ENCODE measurements at places on chromosomes 7 and 10.

GRCh38 chr10:3625959-3626751 is 158.9 kb downstream of the KLF6 start:
- no peak for DNase-seq

- DNase-seq, result no peak
Measured at GRCh38 chr10:88423732-88424131, 159.4 kb downstream of the RNLS start.

DNA sequence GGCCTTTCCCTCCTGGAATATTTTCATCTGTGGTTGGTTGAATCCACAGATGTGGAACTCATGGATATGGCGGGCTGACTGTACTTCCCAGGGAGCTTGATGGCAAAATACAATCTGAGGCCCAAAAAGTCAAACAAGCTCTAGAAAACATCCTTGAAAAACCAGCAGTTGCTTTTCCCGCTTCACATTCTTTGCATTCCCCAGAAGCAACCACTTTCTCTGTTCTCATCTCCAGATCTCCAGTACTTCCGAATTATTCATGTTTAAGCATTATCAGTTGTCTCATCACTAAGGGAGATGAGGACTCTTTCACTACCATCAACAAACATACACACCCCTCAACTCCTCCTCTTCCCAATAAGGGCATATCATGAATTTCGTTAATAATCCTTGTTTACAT is 55.3 kb downstream of the KIF5B start:
- DNase-seq, result no peak

DNA sequence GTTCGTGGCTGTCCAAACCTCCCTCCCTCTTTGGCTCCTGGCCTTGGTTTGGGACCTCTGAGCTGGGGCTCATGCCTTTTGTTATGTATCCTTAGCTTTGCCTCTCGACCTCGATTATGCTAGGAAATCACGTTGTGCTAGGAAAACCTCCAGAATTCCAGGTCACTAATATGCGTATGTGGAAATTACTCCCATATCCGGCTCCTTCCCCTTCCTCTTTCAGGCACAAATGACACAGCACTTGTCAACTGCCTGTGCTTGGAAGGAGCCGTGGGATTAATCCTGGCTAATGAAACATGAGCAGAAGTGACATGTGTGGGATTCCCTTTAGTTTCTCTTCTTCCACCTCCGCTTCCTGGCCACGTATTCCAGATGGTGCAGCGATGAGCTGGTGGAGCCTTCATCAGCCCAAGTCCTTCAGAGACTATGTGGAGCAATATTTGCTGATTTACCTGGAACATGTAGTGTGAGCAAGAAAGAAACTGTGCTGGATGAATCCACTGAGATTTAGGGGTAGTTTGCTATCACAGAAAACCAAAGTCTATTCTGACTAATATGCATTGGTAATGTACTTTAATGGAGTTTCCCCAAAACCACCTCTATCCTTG is 149.2 kb downstream of the REEP3 start:
- DNase-seq, result no peak

- DNase-seq, result no peak
Measured at GRCh38 chr7:97166308-97166707, 48.8 kb downstream of the SDHAF3 start.

GRCh38 chr10:116168329-116168728 is 104.7 kb downstream of the GFRA1 start:
- DNase-seq, result no peak

DNA sequence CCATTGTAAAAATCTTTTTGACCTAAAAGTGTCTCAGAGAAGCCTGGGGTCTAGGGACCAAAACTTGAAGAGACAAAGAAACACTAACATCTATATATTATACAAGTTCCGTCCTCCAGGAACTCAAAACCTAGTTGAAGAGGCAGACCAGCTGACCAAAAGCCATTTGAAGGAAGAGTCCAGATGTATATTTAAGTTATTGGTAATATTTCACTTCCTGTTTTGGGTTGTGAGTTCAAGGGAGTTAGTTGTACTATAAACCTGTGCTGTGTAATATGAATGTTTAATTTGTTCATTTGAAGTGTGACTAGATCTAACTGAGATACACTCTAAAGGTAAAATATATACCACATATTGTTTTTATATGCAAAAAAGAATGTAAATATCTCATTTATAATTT is 45.0 kb downstream of the CDK1 start:
- no peak for DNase-seq

GRCh38 chr10:101780818-101781654 is 2.2 kb downstream of the NPM3 start:
- DNase-seq, result no peak

DNA sequence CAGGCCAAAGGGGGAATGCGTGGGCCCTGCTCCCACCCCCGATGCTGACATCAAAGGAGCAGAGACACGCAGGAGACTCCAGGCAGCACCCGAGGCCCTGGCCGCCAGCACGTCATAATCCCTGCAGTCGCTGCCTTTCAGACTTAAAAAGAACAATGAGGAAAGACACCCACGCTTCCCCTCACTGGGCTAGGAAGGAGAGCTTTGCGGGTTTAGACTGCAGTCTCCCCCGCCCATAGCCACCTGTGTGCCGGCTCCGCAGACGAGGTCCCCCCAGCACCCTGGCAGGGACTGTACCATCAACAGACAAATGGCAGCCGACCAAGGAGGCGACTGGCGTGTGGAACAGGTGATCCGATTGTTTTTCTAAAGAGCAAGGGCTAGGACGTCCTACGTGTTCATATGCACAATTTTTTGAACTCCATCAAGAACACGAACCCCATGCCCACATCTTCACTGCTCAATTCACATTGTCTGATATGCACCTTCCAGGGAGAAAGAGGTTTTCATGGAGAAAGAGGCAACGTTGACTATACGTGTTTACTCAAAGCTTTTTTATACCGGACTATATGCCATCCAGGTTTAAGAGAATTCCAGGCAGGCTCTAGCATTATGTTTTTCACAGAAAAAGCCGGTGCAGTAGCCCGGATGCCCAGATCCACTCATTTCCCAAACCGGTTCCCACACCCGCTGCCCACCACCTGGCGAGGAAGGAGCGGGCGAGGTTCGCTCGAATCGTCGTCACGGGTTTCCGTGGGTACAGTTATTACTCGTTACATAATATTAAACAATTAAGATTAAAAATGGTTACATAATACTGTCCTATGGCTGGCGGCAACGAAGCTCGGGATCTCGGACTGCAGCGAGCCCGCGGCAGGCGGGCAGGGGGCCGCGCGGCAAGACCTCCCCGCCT is 1.1 kb downstream of the GRB10 start:
- no peak for DNase-seq

DNA sequence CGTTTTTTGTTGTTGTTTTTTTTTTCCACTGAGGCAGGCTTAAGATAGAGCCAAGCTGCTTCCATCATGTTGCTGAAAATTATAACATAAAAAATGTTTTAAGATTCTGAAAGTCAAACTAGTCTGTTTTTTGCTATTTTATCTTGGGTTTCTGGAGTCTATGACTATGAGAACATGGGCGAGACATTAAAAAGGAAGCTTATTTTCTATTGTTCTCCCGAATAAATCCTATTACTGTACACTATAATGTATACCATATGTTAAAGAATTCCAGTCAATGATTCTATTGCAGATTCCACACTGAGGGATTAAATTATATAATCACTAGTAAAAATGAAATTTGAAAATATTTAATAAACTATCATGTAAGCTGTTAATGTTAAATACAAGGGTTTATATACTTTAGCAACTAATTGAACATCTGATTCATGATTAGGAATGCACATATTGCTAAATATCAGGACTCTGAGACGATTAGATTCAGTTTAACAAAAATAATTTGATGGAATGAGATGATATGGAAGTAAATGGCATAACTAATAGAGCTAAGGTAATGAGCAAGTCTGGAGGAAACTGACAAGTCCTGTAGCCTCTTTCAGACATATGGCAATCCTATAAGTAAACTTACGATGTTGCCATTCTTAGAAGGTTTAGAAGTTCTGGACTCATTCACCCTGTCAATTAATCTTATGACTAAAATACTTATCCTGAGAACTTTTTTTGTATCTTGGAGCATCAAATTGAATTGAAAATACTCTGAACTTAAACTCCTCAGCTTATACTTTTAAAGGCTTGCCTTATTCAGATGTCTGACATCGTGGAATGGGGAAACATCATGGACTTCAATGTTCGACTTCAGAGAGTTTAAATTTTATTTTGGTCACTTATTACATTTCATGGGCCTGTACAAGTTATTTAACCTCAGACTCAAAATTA is 294.8 kb upstream of the DGKB start:
- DNase-seq, result no peak

DNA sequence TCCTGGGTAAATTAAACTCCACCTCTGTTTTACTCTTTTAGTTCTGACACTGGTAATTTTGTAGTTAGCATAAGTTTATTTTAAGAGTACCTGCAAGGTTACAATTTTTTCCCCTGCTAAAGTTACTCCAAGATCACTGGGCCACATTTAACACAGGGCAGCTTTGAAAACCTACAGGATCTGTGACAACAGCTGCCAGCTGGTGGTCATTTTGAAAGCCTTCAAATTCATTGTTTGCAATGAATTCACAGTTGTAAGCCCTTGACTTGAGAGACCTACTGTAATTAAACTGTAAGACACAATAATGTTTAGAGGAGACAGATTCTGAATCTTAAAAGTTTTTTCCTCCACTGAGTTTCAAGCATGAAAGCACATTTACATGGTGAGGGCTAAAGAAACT is 129.6 kb downstream of the CNOT4 start:
- no peak for DNase-seq

DNA sequence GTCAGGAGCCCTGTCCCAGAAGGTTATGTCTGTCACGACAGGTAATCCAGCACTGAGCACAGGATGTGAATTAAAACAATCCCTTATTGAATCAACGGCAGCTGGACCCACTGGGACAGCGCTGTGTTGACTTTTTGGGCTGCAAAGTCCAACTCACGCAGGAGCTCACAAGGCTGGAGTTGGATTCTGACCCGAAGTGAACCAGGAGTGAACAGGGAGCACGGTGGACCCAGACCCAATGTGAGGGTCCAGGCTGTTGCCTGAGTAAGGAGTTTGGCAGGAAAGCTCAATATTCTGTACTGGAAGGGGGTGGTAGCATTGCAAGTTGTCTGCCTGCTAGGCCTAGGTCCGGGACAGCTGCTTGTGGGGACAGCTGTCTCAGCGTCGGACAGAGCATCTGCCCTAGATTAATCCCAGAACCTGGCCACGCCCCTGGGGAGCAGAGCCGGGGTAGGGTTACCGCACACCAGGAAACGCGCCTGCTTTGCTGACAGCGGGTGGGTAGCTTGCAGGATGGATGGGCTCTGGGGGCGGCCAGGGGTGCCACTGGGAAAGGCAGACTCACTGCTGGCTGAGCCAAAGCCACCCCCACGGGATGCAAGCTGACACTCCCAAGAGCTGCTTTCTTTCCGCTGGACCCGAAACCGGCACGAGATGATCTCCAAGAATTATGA is 24.0 kb downstream of the COL26A1 start:
- no peak for DNase-seq

DNA sequence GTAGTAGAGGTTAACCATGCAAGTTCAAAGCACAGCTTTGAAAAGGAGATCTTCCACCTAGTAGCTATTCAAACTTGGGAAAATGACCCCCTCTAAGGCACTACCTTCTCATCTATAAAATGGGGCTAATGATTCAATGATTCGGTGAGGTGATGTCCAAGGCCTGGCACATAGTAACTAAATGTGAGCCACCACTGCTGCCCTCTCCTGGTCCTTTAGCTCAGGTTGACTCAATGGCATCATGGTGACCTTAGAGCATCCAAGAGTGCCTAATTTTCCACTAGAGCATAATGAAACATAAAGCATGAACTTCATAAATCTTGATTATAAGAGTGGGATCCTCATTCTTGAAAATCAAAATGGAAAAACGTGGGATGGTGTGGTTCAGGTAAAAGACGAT is 16.3 kb upstream of the PLCE1 start:
- DNase-seq, result no peak

DNA sequence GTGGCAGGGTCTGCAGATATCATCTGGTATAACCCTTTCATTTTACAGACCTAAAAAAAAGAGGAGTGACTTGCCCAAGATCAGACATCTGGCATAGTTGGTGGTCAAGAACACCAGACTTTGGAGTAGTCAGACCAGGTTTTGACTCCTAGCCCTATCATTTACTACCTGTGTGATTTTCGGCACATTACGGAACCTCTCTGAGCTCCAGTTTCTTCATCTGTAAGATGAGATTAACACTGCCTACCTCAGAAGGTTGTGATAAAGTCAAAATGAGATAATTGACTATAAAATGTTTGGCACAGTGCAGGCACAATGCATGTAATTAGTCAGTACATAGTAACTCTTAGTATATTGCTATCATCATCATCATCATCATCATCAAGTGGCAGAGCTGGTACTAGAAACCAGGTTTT is 1.2 kb downstream of the STRIP2 start:
- no peak for DNase-seq

DNA sequence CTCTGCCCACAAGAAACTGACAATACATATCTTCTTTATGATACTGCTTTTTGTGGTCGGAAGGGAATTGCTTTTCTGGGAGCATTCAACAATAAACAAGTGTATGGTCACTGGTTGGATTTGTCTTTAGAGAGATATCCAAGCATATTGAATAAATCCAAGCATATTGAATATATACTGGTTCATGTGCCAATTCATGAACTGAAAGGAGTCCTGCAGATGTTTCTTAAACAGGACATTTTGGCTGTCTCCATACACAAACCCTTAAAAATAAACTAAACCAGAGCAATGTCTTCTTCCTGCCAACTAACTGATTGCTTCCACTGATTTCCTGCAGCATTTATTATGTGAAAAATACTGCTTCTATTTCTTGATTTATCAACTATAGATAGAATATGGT is 173.9 kb downstream of the FOXP2 start:
- DNase-seq, result no peak

GRCh38 chr7:113142385-113143119 is 24.2 kb upstream of the SMIM30 start:
- no peak for DNase-seq

- no peak for DNase-seq
Measured at GRCh38 chr10:60031664-60032063, 125.3 kb upstream of the CCDC6 start.

GRCh38 chr10:70811881-70812280 is 3.9 kb upstream of the SGPL1 start:
- DNase-seq, result no peak

DNA sequence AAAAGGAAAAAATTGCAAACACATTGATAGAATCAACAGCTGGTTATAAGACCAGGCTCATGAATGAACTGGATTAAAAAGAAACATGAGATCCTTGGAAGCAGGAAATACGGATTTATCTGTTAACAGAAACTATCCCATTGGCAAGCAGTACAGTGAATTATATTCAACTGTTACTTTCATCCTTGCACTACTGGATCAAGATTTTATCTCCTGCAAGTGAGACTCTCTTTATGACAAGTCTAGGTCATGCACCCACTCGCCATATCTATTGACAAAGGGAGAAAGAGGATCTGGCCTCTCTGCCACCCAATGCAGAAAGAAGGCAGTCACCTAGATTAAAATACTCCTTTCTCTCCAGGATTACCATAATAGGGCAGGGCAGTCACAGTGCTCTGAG is 41.4 kb downstream of the CSTF2T start:
- no peak for DNase-seq

- DNase-seq, result no peak
Measured at GRCh38 chr10:7302930-7303557, 107.8 kb downstream of the SFMBT2 start.
